NCI-H460 (cell line): ENCODE measurements at places on chromosomes 13 and 19.

GRCh38 chr19:18440936-18441803, 3.2 kb upstream of the ISYNA1 start:
- no peak for DNase-seq

DNA sequence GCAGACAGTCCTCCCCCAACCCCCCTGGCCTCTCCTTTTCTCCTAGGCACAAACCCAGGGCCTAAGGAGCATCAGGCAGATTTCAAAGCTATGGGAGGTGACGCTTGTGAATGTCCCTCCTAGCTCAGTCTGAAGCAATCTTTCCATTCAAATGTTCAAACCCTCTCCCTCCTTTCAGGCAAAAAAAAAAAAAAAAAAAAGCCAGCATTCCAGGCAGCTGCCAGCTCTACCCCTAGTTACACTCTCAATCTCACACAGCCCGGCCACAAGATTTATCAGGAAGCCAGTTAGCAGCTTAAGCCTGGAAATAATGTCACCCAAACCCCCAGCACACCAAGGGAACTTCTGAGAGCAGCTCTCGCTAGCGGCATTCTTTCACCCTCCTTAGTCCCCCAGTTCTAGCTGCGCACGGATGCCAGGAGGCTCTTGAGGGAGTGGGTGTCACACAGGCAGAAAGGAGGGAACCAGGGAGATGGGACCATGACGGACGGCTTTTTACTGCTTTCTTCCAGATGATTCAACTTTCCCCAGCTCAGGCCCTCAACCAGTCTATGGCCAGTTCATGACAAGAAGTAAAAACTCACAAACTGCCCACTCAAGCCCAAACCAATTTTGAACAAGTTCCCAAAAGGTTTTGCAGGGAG, 6.3 kb downstream of the SH3GL1 start:
- DNase-seq = no peak

- DNase-seq = no peak
Measured at GRCh38 chr13:21039097-21039800, 22.1 kb downstream of the LATS2 start.

GRCh38 chr13:23518231-23518630, 52.0 kb upstream of the TNFRSF19 start:
- DNase-seq = no peak

GRCh38 chr13:106882246-106882645, 314.3 kb upstream of the ARGLU1 start:
- DNase-seq = no peak
